ENCODE measurements at places on chromosomes 5 and 9.

GRCh38 chr5:128708841-128709240 lies 170.8 kb upstream of the FBN2 start:
- DNase-seq: no peak

DNA sequence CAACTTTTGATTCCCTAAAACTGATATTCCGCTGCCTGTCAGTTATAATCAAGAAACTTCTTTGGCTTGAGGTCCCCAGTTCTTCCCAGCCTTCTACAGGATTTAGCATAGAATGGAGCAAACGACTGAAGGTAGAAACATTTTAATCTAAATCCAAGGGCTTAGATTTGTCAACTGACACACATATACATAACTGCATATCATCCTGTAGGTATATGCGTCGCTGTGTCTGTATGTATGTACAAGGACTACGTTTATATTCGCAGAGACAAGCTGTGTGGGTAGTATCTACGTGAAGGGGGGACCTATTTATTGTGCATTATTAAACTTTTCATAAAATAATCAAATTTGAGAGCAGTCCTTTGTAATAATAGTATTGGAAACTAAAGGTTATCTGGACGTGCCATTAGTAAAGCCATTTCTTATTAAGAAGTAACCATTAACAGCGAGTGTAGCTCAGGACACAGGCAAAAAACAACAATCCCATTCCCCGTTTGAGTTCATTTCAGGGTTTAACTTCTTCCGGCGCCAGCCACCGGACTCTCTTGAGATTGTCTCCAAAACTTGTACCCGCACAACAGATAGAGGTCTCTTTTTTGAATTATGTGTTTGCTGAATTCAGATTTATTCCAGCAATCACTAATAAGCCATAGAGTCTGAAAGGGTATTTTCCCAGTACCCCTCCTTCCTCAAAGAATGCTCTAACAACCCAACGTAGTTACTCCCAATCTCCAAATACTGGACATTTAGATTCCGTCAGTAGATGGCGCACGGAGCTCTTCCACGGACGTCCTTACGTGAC lies 2.1 kb upstream of the MLLT3 start:
- DNase-seq: peak; percentile 77

- DNase-seq: no peak
These were observed 11.9 kb downstream of the TMC1 start for GRCh38 chr9:72533322-72533721.

DNA sequence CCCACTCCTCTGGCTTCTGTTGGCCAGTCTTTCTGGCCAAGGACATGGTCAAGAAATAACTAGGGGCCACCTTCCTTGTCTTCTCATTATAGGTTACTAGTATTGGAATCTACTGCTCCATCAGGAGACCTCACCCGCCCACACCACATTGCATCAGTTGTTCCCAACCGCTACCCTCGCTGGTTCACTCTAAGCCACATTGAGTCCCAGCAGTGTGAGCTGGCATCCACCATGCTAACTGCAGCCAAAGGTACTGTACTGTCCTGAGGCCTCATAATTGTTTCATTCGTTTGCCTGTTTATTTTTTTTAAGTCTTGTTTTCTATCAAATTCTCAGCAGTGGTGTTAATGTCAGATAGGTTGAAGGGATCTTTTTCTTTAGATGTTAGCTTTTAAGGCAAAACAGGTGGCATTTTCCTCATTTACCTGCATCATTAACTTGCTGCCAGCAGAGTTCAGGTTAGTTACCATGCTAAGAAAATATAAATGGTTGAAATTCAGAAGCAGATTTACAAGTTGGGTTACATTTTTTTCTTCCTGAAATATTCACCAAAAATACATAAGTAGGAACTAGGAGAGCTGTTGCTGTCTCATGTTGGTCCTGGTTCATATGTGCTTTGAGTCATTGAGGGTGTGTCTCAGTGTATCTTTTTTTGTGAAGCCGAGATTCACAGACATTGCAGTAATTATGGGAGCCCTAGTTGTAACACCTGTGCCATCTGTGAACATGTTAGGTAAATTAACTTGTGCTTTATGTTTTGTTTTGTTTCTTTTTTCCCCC lies 206.9 kb downstream of the ZSWIM6 start:
- no peak for DNase-seq

DNA sequence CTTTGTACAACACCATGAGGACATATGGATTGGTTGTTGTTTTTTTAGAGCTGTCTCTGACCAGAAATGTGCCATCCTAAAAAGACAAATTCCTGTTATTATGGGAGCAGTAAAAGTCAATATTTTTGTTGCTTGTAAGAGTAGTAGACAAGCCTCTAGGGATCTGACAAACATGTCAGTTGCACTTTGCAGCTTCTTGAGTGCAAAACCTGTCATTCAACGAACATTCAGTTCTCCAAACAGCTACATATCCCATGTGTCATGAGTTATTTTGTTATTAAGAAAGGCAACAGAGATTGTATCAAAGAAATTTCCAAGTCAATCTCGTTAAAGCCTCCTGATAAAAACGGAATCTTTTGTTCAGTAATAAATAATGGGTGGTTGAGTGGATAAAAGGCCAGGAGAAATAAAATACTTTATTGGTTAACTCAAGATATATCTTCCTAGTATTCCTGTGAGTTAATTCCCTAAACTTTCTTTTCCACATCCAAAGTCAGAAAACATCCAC lies 18.1 kb downstream of the C5orf58 start:
- no peak for DNase-seq

- DNase-seq: no peak
These were observed 260.6 kb downstream of the PSAT1 start for GRCh38 chr9:78557540-78557939.

DNA sequence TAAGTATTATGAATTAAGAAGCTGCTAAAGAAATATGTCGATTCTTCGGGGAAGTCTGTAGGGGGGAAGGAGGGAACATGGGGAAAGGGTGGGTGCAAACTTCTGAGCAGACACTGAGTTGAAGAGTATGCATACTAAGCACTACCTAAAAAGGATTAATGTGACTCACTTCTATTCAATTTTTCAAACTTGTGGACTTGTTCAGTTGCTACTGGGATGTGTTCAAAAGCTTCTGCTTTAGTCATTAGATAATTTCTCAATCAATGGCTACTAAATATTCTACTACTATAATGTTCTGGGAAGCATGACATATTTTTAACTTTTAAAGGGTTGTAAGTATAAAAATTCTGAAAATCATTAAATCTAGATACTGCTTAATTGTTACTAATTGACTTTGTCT lies 109.7 kb upstream of the FER start:
- no peak for DNase-seq

DNA sequence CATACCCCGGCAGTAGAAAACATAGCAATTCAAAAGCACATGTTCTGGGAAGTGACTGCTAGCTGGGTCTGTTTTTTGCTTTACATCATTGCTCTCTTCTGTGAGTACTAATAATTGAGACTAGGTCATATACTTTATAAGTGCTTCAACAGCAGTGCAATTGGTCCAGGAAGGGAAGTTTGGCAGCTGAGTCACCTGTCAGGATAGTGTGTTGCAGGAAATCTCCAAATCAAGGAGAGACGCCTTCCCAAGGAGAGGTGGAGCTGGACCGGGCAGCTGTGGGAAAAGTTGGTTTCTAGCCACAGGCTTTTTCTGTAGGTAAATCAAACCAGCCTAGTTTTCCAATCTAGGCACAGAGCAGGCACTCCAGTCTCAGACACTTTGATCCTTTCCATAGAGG lies 330.1 kb downstream of the ENC1 start:
- no peak for DNase-seq

DNA sequence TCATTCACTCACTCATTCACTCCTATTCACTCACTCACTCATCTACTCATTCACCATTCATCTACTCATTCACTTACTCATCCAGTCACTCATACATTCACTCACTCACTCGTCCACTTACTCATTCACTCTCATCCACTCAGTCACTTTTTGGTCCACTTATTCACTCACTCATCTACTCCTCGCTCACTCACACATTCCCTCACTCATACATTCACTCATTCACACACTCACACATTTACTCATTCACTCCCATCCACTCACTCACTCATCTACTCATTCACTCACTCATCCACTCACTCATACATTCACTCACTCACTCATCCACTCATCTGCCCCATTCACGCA lies 27.7 kb downstream of the WNK2 start:
- DNase-seq: no peak

DNA sequence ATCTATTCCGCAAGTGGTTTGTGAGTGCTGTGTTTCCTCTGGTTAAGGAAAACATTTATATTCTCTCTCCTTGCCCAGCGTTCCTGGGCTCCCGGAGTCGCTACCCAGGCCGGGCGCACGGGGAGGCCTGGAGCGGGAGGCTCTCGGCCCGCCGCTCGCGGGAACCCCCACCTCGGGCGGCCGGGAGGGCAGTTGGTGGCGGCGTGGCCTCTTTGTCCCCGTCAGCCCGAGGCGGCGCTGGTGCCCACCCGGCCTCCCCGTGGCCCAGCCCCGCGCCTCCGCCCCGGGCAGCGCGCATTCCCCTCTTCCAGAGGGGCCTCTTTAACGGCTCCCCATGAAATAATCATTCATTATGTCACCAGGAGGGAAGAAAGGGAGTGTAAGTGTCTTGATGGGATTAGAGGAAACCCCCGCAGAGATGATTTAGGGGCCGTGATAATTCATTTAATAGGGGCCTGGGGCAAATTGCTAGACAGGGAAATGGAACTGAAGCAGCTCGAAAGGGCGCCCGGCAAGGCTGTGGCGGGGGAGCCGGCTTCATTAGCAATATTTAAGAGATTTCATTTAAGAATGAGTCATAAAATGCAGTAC lies 181.9 kb upstream of the TBCA start:
- DNase-seq: peak; percentile 70

- DNase-seq: no peak
These were observed 36.0 kb downstream of the LYRM7 start for GRCh38 chr5:131206772-131207171.

DNA sequence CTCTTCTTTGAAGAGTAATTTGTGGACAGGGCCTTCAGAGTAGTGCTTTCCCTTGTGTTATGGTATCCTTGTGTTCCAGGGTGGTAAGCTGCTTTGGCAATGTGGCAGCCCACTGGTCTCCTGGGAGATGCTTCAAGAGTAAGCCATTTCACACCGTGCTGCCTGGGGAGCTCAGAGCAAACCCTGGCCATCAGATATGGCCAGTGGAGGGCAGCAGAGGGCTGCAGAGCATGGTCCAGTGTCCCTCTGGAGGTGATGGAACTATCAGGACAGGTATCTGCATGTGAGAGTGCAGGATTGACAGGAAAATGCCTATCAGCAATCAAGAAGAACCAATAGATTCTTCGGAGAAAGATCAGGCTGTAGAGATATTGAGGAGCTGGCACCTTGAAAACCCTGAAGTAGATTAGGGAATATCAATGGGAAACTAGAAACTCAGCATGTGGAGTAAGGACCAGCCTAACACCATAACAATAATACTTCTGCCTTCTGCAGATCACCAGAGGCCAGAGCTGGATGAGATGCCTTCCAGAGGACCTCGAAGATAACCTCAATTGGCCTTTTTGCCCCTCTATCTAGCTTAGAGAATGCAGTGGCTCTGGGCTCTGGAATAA lies 90.8 kb downstream of the PLPPR1 start:
- DNase-seq: peak; percentile 51

DNA sequence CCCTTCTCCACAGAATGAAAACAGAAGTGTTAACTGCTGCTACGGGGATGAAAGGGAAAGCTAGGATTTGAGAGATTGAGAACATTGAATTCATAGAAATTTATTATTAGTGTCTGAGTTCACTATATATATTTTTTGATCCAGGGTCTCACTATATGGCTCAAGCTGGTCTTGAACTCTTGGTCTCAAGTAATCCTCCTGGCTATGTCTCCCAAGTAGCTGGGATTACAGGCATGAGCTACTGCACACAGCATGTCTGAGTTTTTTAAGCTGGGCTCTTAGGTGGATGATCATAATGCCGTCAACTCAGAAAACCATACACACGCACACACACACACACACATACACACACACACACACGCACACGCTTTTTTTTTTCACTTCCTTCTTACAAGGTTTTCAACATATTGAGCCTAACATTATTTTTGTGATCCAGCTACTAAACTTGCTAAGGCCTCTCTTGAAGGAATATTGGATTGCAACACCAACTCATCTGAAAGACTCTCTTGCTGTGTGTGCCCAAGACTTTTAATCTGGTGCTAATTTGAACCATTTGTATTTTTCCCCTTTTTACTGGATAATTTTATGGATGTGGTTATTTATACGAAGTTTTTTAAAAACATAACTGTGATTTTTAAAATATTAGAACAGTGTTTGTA lies 1045.4 kb downstream of the DTWD2 start:
- DNase-seq: no peak

- no peak for DNase-seq
These were observed 1.0 kb upstream of the TLE1 start for GRCh38 chr9:81690251-81690851.

GRCh38 chr5:106028314-106028713 lies 1642.4 kb downstream of the EFNA5 start:
- DNase-seq: no peak

GRCh38 chr5:55724281-55724680 lies 12.2 kb upstream of the SLC38A9 start:
- DNase-seq: no peak

DNA sequence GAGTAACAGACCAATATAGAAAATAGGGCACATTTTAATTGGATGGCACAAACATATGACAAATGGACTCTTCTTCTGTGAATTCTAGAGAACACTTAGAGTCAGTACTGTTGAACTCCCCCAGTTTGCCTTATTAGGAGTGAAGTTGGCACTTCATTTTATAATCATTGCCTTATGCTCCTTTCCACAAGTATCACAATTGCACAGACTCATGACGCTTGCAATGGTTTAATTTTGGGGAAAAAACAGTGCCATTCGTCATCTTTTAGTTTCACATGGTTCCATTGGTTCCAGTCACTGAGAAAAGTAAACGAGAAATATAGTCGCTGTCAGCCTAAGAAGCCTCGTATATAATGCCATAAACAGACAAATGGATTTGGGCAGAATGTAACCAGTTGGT lies 71.2 kb downstream of the LURAP1L start:
- DNase-seq: no peak
